ENCODE measurements at places on chromosomes 6 and 20. TPM values are rescaled to one million over a fixed set of nuclear protein-coding genes. Genes with fewer than 3 reads are reported as not detected.

The PCSK2 gene
- total RNA-seq, result 0.19 TPM

The TRIM31 gene
- total RNA-seq, result not detected

The ZNF165 gene
- 0.38 TPM for total RNA-seq

The FOXF2 gene
- total RNA-seq, result not detected

The LYRM2 gene
- 16.1 TPM for total RNA-seq

The BEND3 gene
- 0.66 TPM for total RNA-seq

The OOEP gene
- total RNA-seq, result not detected

The SIRPB2 gene
- total RNA-seq, result 8.5 TPM

The TPX2 gene
- total RNA-seq, result 4.4 TPM

The HDGFL1 gene
- total RNA-seq, result not detected

The SSTR4 gene
- not detected for total RNA-seq

The SRC gene
- 14.8 TPM for total RNA-seq

The PRSS35 gene
- 0.33 TPM for total RNA-seq

The SALL4 gene
- total RNA-seq, result 0.22 TPM

The LAMA2 gene
- 157 TPM for total RNA-seq

The PTCRA gene
- total RNA-seq, result not detected

The SPAG4 gene
- total RNA-seq, result 2.4 TPM

The ADA gene
- total RNA-seq, result 22.8 TPM

The MYBL2 gene
- 0.57 TPM for total RNA-seq

The FRMD1 gene
- 5.5 TPM for total RNA-seq

The IRAK1BP1 gene
- 2.4 TPM for total RNA-seq

The OSTM1 gene
- total RNA-seq, result 46.1 TPM

The HCRTR2 gene
- total RNA-seq, result 0.38 TPM

The ADGRF5 gene
- 105 TPM for total RNA-seq

The UBD gene
- not detected for total RNA-seq

The OPRM1 gene
- not detected for total RNA-seq

The SYCP2L gene
- 4.6 TPM for total RNA-seq
